ENCODE measurements at places on chromosomes 4 and X. TPM values are rescaled to one million over a fixed set of nuclear protein-coding genes. Genes with fewer than 3 reads are reported as not detected.

Gene XAGE1B
- 77.5 TPM for total RNA-seq

Gene VEGFC
- not detected for total RNA-seq

Gene FAM149A
- total RNA-seq, result 2.4 TPM

Gene GPR50
- total RNA-seq, result not detected

DNA sequence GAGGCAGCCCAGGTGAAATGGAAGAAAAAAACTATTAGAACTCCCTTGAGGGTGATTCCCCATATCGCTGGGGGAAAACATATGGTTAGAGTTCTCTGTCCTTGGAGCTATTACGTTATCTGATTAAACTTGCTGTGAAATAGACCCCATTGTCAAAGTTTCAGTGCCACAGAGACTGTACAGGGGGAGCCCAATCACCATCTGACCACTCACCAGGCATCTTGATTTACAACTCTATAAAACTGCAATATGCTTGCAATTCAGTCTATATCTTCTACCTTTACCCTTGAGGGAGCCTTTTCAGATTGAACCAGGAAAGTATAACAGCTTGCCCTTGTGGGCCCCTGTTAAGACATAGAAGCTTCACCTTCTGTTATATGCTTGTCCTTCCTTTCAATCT lies 18.2 kb downstream of the TMEM255A start:
- DNase-seq, result no peak
- H3K27ac ChIP-seq, result no peak overlapping the region
- H3K4me3 ChIP-seq, result no peak overlapping the region
- H3K4me1 ChIP-seq, result no peaks in the 10 kb centered on the region

GRCh38 chr4:47746122-47746521 lies 91.7 kb downstream of the CORIN start:
- H3K27me3 ChIP-seq, result no peaks in the 10 kb centered on the region
- no peak for DNase-seq
- H3K4me3 ChIP-seq, result no peak overlapping the region

GRCh38 chrX:23626651-23627050 lies 40.6 kb upstream of the PRDX4 start:
- H3K27ac ChIP-seq, result no peak overlapping the region
- H3K27me3 ChIP-seq, result no peaks in the 10 kb centered on the region
- no peaks in the 10 kb centered on the region for H3K36me3 ChIP-seq
- no peak overlapping the region for H3K4me3 ChIP-seq
- no peaks in the 10 kb centered on the region for H3K4me1 ChIP-seq

DNA sequence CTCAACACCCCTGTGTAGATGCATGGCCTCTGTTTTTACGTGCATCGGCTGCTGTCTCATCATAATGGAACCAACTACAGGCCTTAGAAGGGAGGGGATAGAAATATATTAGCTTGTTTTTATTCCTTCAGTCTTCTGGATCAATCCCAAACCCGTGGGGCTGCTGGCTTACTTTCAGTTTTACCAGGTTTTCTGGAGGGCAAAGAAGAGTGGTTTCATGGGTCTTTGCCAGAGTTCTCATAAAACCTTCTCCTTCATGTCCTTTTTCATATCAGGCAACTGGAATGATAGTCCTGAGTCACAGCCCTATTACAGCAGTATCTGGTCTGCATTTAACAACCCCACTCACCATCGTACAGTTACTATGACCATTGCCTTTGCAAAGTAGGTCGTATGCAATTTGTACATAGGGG lies 34.6 kb downstream of the PPP2R2C start:
- no peaks in the 10 kb centered on the region for H3K4me1 ChIP-seq
- H3K27me3 ChIP-seq, result peaks cover 34% of the 10 kb centered on the region
- no peaks in the 10 kb centered on the region for H3K36me3 ChIP-seq
- no peak overlapping the region for H3K4me3 ChIP-seq
- no peak overlapping the region for H3K27ac ChIP-seq

DNA sequence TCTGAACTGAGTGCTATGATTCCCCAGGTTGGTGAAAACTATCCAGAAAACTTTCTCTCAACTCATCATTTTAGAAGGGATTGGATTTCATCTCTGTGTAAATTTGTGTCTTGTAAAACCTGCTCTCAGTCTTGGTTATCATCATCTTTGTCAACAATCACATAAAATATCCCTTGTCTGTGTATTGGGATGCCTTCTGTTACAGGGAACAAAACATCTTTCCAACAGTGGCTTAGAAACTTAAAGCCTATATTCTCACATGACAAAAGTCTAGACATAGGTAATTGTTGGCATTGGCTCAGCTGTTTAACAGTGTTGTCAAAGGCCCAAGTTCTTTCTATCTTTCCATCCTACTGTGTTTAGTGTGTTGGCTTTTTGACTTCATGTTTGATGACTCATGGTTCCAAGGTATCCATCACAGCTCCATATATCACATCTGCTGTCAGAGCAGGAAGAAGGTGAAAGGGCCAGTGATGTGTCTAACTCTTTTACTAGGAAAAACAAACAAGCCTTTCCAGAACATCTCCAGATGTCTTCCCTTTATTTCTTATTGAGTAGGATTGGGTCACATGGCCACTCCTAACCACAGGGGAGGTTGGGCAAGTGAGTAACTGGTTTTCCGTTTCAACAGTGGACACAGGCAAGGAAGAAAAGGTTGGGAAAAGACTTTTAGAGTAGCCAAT lies 65.0 kb downstream of the PHEX start:
- H3K27me3 ChIP-seq, result no peaks in the 10 kb centered on the region
- H3K36me3 ChIP-seq, result no peaks in the 10 kb centered on the region
- no peak for DNase-seq

DNA sequence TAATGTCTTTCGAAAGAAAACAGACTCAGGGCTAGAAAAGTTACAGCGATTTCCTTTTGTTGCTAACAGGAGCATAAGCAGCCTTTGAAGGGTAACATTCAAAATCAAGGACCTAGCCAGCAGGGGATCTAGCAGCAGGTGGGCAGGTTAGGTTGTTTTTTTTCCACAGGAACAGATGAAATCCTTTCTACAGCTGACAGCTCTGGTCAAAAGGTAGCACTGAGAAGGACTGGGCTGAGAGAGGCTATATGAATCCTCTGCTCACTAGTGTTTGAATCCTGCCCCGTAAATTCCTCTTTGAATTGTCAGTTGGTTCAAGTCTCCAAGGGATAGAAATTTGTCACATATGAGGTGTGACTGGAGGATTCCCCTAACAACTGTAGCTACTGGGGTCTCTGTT lies 188.2 kb downstream of the SH2D1A start:
- H3K4me3 ChIP-seq, result no peak overlapping the region
- no peaks in the 10 kb centered on the region for H3K36me3 ChIP-seq
- H3K27ac ChIP-seq, result no peak overlapping the region
- no peak for DNase-seq
- H3K4me1 ChIP-seq, result no peaks in the 10 kb centered on the region
- no peaks in the 10 kb centered on the region for H3K27me3 ChIP-seq

- H3K27ac ChIP-seq, result no peak overlapping the region
- DNase-seq, result peak; percentile 17
- no peak overlapping the region for H3K4me3 ChIP-seq
- H3K27me3 ChIP-seq, result no peaks in the 10 kb centered on the region
Observed at GRCh38 chrX:83759872-83760271, 101.1 kb upstream of the CYLC1 start.

GRCh38 chr4:141158219-141158618 lies 24.9 kb upstream of the RNF150 start:
- H3K27me3 ChIP-seq, result no peaks in the 10 kb centered on the region
- no peak overlapping the region for H3K27ac ChIP-seq
- H3K4me3 ChIP-seq, result no peak overlapping the region
- no peaks in the 10 kb centered on the region for H3K4me1 ChIP-seq

DNA sequence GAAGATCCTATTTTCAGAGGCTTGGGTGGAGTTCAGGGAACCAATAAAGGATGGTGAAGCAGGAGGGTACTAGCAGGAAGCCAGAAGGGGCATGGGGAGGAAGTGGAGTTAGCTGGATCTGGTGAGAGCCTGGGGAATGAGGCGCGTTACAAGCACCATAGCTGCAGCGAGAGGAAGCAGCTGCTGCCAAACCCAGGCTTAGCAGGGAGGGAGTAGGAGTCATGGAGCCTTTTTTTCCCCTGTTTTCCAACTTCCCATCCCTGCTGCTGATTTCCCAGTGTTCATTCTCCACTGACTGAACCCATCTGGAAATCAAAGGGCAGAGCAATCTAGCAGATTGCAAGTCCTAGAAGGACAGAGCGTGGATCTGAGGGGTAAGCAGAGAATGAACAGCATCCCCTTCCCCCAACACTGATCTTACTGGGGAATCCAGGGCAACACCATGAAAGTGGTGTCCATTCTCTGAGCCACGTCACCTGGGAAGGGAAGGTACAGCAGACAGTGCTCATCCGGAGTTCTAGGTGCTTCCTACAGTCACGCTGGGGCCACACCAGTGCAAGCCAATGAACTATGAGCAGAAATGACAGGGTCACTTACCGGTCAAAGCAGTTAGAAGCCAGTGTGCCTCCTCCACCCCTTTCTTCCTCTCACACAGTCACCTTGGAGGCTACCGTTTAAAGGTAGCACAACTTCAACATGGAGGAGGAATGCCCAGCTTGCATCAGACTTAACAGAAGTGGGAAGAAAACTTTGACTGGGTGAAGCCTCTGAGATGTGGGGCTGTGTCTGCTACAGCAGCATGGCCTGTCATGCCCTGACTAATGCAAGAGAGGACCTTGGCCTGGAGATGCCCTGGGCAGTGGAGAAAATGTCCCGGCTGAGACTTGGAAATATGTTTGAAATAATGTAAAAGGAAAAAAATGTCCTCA lies 36.7 kb downstream of the SMIM20 start:
- H3K4me3 ChIP-seq, result no peak overlapping the region
- H3K4me1 ChIP-seq, result no peaks in the 10 kb centered on the region
- no peak for DNase-seq

DNA sequence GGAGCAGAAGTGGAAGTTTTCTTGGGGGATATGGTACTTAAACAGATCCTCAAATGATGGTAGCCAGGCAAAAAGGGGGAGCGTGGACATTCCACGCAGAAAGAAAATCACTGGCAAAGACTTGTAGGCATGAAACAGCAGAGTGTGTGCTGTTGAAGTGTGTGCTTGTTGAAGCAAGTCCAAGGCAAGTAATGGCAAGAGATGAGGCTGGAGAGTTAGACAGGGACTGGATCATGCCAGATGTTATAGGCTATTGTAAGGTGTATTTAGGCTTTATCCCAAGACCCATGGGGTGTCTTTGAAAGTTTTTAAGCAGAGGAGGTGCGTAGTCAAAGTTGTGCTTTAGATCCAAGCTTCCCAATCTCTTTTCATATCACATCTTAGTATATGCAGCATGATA lies 124.5 kb downstream of the MBNL3 start:
- H3K36me3 ChIP-seq, result no peaks in the 10 kb centered on the region
- peaks cover 4% of the 10 kb centered on the region for H3K27me3 ChIP-seq
- H3K4me3 ChIP-seq, result no peak overlapping the region
- H3K4me1 ChIP-seq, result no peaks in the 10 kb centered on the region
- no peak overlapping the region for H3K27ac ChIP-seq
- DNase-seq, result no peak

- no peak for DNase-seq
- H3K27me3 ChIP-seq, result no peaks in the 10 kb centered on the region
- H3K4me3 ChIP-seq, result no peak overlapping the region
- no peaks in the 10 kb centered on the region for H3K36me3 ChIP-seq
- H3K4me1 ChIP-seq, result no peaks in the 10 kb centered on the region
Observed at GRCh38 chrX:154793084-154793795, 12.0 kb downstream of the MPP1 start.

DNA sequence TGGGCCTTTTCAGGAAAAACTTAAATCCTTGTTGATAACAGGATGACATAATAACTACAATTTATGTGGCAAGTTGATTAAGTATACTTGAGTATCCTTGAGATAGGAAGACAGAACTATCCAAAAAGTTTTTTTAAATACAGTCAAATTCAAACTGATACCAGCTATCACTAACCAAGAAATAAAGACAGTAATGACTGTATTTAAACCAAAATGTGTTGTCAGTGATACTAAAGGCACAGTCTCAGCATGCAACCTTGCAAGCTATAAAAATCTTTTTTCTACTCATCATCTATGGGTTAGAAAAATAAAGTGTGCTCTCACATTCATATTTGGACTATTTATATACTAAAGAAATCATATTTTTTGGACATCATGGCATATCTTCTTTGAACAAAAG lies 64.7 kb downstream of the PAPSS1 start:
- H3K27me3 ChIP-seq, result no peaks in the 10 kb centered on the region
- no peak overlapping the region for H3K4me3 ChIP-seq

GRCh38 chr4:139866276-139866962 lies 200.8 kb downstream of the MGST2 start:
- no peak overlapping the region for H3K27ac ChIP-seq
- H3K36me3 ChIP-seq, result no peaks in the 10 kb centered on the region
- no peaks in the 10 kb centered on the region for H3K27me3 ChIP-seq
- H3K4me1 ChIP-seq, result no peaks in the 10 kb centered on the region
- DNase-seq, result no peak
- H3K4me3 ChIP-seq, result no peak overlapping the region

GRCh38 chr4:85512446-85513205 lies 37.7 kb downstream of the ARHGAP24 start:
- no peaks in the 10 kb centered on the region for H3K27me3 ChIP-seq
- H3K4me1 ChIP-seq, result no peaks in the 10 kb centered on the region
- no peak overlapping the region for H3K27ac ChIP-seq
- no peak for DNase-seq
- no peak overlapping the region for H3K4me3 ChIP-seq

DNA sequence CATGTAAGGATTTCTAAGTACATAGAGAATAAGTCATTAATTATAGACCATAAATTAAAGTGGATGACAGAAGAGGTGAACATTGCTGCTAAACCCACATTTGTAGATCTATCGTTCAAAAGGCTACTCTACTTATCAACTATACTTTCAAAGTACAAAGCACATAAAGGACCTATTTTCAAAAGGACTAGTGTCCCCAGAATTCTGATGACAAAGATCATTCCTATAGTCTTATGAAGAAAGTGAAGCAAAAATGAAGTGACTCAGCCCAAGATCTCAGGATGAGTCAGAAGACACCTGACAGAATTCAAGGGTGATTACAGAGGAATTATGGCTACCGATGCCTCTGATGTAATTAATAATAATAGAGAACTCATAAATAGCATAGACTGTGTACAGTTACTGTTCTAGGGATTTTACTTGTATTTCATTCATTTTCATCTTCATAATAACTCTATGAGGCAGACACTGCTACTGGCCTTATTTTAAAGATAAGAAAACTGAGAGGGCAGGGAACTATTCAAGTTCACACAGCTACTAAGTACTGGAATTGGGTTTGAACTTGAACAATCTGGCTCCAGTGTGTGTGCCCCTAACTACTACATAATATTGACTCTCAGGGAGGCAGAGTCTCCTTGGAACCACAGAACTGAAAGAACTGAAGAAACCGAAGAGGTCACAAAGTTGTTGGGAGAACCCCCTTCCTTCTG lies 17.1 kb downstream of the USP46 start:
- no peak overlapping the region for H3K27ac ChIP-seq
- no peak overlapping the region for H3K4me3 ChIP-seq
- H3K4me1 ChIP-seq, result no peaks in the 10 kb centered on the region
- H3K27me3 ChIP-seq, result no peaks in the 10 kb centered on the region

GRCh38 chr4:8534129-8534528 lies 46.1 kb upstream of the GPR78 start:
- H3K27ac ChIP-seq, result no peak overlapping the region
- H3K27me3 ChIP-seq, result no peaks in the 10 kb centered on the region
- H3K4me3 ChIP-seq, result no peak overlapping the region
- DNase-seq, result no peak
- H3K36me3 ChIP-seq, result no peaks in the 10 kb centered on the region

- no peak overlapping the region for H3K27ac ChIP-seq
- H3K4me3 ChIP-seq, result no peak overlapping the region
- H3K27me3 ChIP-seq, result no peaks in the 10 kb centered on the region
- no peak for DNase-seq
- no peaks in the 10 kb centered on the region for H3K36me3 ChIP-seq
Observed at GRCh38 chr4:107863416-107863815, 38.7 kb downstream of the SGMS2 start.

GRCh38 chr4:10092481-10093270 lies 23.9 kb downstream of the WDR1 start:
- H3K27me3 ChIP-seq, result no peaks in the 10 kb centered on the region
- no peak for DNase-seq
- H3K4me1 ChIP-seq, result no peaks in the 10 kb centered on the region
- H3K4me3 ChIP-seq, result no peak overlapping the region
- no peak overlapping the region for H3K27ac ChIP-seq
- H3K36me3 ChIP-seq, result peaks cover 37% of the 10 kb centered on the region

Measured in A673 (cell line).